ENCODE measurements at places on chromosomes 4 and X. TPM values are rescaled to one million over a fixed set of nuclear protein-coding genes. Genes with fewer than 3 reads are reported as not detected.
A peak's percentile ranks its signal among the peaks of the same experiment; 100 is the strongest.

DNA sequence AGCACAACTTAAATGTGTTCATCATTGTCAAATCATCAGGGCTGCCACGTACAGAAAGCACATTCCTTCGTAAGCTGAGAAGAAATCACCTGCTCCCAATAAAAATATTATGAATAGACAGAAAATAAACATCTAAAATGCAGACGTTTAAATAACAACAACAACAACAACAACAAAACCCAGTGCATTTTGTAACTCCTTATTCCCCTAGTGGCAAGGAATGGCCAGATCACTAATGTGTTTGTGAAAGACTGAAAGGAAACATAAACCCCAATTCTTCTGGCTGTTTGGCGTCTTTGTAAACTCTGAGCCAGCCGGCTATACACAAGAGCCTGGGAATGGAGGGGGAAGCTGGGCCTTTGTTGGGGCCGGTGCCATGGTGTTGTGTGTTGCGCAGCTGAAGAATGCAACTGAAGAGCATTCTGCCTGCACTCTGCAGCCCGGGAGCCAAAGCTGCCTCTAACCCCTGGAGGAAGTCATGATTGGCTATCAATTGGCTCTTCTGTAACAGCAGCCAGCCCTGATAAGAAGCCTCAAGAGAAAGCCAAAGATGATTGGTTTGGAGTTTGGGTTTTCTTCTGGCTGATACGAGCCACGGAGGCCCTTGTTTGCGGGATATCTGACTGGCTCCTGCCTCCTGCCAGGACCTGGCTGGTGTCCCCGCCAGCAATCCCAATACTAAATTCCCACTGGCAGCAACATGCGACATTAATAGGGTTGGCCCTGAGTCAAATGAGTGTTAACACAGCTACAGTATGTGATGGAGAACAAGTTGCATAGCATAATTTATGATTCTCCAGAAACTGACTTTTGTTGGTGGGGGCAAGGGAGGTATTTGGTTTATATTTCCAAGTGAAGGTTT, 89.7 kb upstream of the TFDP3 start:
- H3K4me3 ChIP-seq: no peak overlapping the region
- H3K4me1 ChIP-seq: no peaks in the 10 kb centered on the region
- peak; percentile 19 for DNase-seq

RBM41 gene
- total RNA-seq: 48.8 TPM

- no peak overlapping the region for H3K4me3 ChIP-seq
- H3K4me1 ChIP-seq: no peaks in the 10 kb centered on the region
- H3K27ac ChIP-seq: no peak overlapping the region
- DNase-seq: no peak
Observed at GRCh38 chr4:156420623-156421022, 467.0 kb upstream of the CTSO start.

- DNase-seq: no peak
- no peaks in the 10 kb centered on the region for H3K4me1 ChIP-seq
- H3K27ac ChIP-seq: no peak overlapping the region
- no peaks in the 10 kb centered on the region for H3K36me3 ChIP-seq
- H3K27me3 ChIP-seq: no peaks in the 10 kb centered on the region
Observed at GRCh38 chr4:139416073-139416673, 37.7 kb upstream of the RAB33B start.

- H3K36me3 ChIP-seq: no peaks in the 10 kb centered on the region
- H3K4me1 ChIP-seq: no peaks in the 10 kb centered on the region
- DNase-seq: no peak
- H3K4me3 ChIP-seq: no peak overlapping the region
- no peak overlapping the region for H3K27ac ChIP-seq
- no peaks in the 10 kb centered on the region for H3K27me3 ChIP-seq
Observed at GRCh38 chr4:110130576-110131358, 67.6 kb downstream of the ELOVL6 start.

DNA sequence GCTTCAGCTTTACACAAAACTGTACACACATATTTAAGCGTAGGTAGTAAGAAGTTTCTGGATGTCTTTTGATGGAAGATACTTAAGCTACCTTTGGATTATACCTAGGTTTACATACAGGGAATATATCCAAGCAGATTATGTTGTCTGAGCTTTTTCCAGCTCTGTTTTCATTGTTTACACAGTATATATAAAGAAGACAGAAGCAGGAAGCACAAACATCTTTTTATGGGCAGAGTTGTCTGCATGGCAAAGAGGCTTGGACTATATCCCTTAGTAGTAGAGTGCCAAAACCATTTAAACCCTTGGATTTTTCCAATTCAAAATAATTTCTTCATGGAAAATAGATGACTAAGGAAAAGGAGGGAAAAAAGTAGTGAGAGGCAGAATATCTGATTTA, 329.4 kb upstream of the AGA start:
- H3K4me1 ChIP-seq: no peaks in the 10 kb centered on the region
- DNase-seq: no peak
- no peak overlapping the region for H3K4me3 ChIP-seq
- no peaks in the 10 kb centered on the region for H3K27me3 ChIP-seq
- H3K36me3 ChIP-seq: no peaks in the 10 kb centered on the region
- no peak overlapping the region for H3K27ac ChIP-seq

- H3K36me3 ChIP-seq: no peaks in the 10 kb centered on the region
- H3K27me3 ChIP-seq: no peaks in the 10 kb centered on the region
- H3K4me1 ChIP-seq: no peaks in the 10 kb centered on the region
Observed at GRCh38 chr4:16294455-16294854, 68.2 kb upstream of the TAPT1 start.

ALAS2 gene
- total RNA-seq: not detected

ANTXR2 gene
- total RNA-seq: 25.3 TPM

GRCh38 chr4:186202490-186203140, 11.2 kb downstream of the CYP4V2 start:
- no peaks in the 10 kb centered on the region for H3K4me1 ChIP-seq
- H3K36me3 ChIP-seq: no peaks in the 10 kb centered on the region
- no peak overlapping the region for H3K27ac ChIP-seq
- H3K27me3 ChIP-seq: no peaks in the 10 kb centered on the region
- H3K4me3 ChIP-seq: no peak overlapping the region

DNA sequence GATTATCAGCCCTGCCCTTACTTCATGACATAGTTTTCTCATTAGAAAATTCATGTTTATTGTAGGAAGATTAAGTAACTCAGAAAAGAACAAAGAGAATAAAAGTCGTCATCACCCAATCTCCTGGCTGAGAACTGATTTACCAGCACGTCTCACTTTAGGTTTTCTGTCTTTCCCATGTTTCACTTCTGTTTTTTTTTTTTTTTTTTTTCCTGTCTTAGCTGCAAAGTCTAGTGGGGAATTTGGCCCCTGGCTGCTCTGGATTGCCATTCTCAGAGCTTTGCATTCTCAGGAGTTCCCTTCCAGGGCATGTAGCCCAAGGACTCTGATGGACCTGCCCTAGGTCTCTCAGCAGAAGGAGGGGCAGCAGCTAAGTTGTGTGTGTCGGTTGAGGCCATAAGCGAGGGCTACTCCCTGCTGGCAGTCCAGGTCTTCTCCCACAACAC, 57.8 kb downstream of the TMEM131L start:
- DNase-seq: no peak
- no peaks in the 10 kb centered on the region for H3K4me1 ChIP-seq
- no peak overlapping the region for H3K4me3 ChIP-seq
- no peaks in the 10 kb centered on the region for H3K27me3 ChIP-seq
- H3K27ac ChIP-seq: no peak overlapping the region

S100G gene
- not detected for total RNA-seq

DNA sequence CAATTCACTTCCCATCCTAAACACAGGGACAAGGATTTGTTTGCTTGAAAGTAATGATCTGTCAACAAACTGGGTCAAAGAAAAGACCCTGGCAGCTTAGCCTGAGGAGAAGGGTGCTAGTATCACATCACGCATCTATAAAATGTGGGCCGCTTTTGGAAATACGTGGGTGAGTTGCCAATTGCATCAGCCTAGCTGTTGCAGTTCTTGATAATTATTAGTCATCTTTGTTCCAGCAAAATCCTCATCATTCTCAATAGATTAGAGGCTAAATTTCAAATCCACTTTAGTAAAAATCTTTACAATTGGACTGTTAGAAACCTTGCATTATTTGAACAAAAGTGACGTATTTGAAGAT, 33.6 kb upstream of the TAPT1 start:
- H3K36me3 ChIP-seq: no peaks in the 10 kb centered on the region
- H3K27me3 ChIP-seq: no peaks in the 10 kb centered on the region
- no peak for DNase-seq
- no peaks in the 10 kb centered on the region for H3K4me1 ChIP-seq
- H3K4me3 ChIP-seq: no peak overlapping the region

- H3K27ac ChIP-seq: no peak overlapping the region
- peaks cover 4% of the 10 kb centered on the region for H3K36me3 ChIP-seq
- DNase-seq: no peak
- H3K27me3 ChIP-seq: no peaks in the 10 kb centered on the region
Observed at GRCh38 chrX:119935215-119935874, 8.2 kb downstream of the NKAP start.

DNA sequence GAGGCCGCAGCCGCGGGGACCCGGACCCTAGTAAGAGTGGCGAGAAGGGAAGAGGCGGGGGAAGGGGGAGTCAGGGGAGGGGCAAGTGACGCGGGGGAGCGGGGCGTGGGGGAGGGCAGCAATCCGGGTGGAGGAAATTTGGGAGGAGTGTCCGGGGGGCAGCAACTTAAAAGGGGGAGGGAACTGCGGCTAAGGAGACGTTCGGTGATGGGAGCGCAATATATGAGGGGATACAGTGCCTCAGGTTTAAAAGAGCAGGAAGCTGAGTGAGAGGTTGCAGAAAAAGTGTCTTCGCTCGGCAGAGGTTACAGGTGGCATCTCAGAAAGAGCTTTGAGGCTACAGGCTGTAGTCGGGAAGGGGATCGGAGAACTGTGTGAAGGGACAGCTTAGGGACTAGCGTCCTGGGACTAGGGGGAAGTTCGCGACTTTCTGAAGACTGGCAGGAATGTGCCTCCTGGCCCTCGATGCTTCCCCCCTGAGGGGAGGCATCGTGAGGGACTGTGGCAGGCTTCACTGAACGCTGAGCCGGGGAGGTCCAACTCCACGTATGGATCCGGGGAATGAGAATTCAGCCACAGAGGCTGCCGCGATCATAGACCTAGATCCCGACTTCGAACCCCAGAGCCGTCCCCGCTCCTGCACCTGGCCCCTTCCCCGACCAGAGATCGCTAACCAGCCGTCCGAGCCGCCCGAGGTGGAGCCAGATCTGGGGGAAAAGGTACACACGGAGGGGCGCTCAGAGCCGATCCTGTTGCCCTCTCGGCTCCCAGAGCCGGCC, 519 bp downstream of the FOXO4 start:
- H3K27me3 ChIP-seq: no peaks in the 10 kb centered on the region
- no peak for DNase-seq
- H3K4me1 ChIP-seq: peaks cover 5% of the 10 kb centered on the region
- H3K36me3 ChIP-seq: no peaks in the 10 kb centered on the region
- peak overlapping the region; percentile 76 for H3K27ac ChIP-seq

CSN1S1 gene
- total RNA-seq: not detected

GRCh38 chr4:3467601-3468031, 4.5 kb downstream of the DOK7 start:
- peak; percentile 1 for DNase-seq
- peaks cover 4% of the 10 kb centered on the region for H3K4me1 ChIP-seq
- H3K27me3 ChIP-seq: no peaks in the 10 kb centered on the region
- no peaks in the 10 kb centered on the region for H3K36me3 ChIP-seq
- no peak overlapping the region for H3K4me3 ChIP-seq
- no peak overlapping the region for H3K27ac ChIP-seq

- peak; percentile 96 for DNase-seq
- H3K4me3 ChIP-seq: no peak overlapping the region
- peaks cover 89% of the 10 kb centered on the region for H3K4me1 ChIP-seq
Observed at GRCh38 chr4:184815046-184815877, 10.5 kb downstream of the ACSL1 start.

ACE2 gene
- 10.8 TPM for total RNA-seq

WWC2 gene
- 44.6 TPM for total RNA-seq

DNA sequence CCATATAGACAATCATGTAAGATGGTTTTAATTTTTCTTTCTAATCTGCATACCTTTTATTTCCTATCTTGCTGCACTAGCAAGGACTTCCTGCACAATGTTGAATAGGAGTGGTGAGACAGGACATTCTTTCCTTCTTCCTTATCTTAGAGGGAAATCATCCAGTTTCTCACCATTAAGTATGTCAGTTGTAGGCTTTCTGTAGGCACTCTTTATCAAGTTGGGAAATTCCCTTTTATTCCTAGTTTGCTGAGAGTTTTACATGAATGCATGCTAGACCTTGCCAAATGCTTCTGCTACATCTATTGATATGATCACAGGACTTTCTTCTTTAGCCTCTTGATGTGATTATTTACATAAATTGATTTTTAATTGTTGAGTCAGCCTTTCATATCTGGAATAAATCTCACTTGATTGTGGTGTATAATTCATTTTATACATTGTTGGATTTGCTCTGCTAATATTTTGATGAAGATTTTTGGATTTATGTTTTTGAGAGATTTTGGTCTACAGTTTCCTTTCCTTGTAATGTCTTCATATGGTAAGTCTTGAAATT, 23.8 kb downstream of the RNF175 start:
- H3K27ac ChIP-seq: no peak overlapping the region
- no peaks in the 10 kb centered on the region for H3K36me3 ChIP-seq
- no peaks in the 10 kb centered on the region for H3K27me3 ChIP-seq
- H3K4me3 ChIP-seq: no peak overlapping the region

RHOXF1 gene
- total RNA-seq: not detected

All from thyroid gland (tissue), 4 donors.